ENCODE measurements at places on chromosomes 3 and 15. TPM values are rescaled to one million over a fixed set of nuclear protein-coding genes. Genes with fewer than 3 reads are reported as not detected.

GRCh38 chr3:136731274-136731884, 20.8 kb downstream of the STAG1 start:
- no peak for DNase-seq

- DNase-seq: no peak
Measured at GRCh38 chr15:61226361-61227256, 2.5 kb downstream of the RORA start.

DNA sequence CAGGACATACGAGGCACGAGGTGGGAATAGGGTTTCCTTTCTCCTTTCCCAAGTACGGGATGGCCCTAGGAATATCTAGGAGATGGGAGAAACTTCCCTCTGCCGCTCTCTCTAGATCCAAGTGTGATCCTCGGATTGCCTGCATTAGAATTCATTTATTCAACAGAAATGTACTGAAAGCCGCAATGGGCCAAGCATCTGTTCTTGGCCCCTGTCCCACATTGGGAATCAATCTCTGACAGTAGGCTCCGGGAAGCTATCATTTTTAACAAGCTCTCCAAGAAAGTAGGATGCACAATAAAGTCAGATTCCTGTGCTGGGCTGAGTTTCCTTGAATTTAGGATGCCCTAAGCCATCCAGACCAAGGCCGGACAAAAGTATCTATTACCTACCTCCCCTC, 37.2 kb upstream of the CA12 start:
- no peak for DNase-seq

GRCh38 chr15:90184119-90184785, 16.9 kb upstream of the SEMA4B start:
- DNase-seq: peak; percentile 43

GRCh38 chr3:156353563-156353962, 201.4 kb downstream of the SSR3 start:
- no peak for DNase-seq

- no peak for DNase-seq
Measured at GRCh38 chr15:99556011-99556410, 9.8 kb upstream of the MEF2A start.

DNA sequence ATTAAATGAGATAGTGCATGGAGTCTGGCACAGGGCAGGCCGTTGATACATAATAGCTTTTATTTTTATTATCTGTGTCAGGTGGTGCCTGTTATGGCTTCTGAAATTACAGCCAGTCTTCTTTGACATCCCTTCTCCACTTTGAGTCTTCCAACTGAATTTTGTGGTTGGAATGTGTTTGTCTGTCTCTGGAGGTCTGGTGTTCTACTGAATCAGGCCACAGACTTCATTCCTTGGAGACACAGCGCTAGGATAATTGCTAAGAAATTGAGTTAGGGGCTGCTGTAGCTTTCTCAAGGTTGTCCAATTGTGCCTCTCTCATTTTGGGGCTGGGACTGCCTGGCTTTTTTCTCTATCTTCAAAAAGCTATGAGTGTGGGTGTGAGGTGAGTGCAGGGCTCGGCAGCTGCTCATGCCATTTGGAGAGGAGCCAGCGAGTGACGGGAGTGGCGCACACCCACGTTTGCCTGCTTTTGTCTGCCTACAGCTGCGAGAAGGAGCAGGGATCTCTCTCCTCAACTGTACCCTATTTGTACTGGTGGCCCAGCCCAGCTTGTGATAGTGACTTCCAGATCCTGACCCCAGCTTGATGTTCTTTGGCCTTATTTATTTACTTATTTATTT, 49.8 kb upstream of the SYN2 start:
- DNase-seq: peak; percentile 17

- peak; percentile 85 for DNase-seq
Measured at GRCh38 chr3:55484801-55485791, 2.0 kb downstream of the WNT5A start.

DNA sequence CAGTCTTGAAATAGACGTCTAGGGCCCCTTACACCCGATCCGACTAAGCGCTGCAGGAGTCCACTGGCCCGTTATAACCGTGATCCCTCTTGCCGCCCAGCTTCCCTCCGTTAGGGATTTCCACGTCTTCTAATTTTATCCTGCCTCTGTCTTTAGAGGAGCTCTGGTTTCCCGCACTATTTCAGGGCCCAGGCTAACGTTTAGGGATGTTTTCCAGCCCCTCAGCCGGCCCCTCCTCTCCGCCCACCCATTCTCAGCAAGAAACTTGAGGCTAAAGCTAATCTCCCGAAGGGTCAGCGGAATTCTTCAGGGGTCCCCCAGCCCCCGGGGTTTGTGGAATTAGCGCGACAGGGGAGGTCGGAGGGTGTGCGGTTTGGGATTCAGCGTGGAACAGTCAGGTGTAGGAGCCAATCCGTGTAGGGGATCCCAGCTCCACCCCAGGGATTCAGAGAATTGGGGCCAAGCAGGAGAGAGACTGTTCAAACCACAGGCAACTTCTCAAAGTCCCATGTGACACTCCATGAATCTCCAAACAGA, 1.6 kb downstream of the PTX3 start:
- peak; percentile 50 for DNase-seq

- no peak for DNase-seq
Measured at GRCh38 chr3:127962937-127963336, 47.9 kb downstream of the KBTBD12 start.

DNA sequence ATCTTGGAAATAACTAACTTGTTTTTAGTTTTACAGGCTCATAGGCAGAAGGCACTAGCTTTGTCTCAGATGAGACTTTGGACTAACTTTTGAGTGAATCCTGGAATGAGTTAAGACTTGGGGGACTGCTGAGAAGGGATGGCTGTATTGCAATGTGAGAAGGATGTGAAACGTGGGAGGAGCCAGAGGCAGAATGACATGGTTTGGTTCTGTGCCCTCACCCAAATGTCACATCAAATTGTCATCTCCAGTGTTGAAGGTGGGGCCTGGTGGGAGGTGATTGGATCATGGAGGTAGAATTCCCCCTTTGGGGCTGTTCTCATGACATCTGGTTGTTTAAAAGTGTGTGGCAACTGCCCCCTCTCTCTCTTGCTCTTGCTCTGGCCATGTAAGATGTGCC, 28.8 kb upstream of the CCDC50 start:
- no peak for DNase-seq

- peak; percentile 25 for DNase-seq
Measured at GRCh38 chr15:87597346-87598052, 659.0 kb downstream of the NTRK3 start.

DNA sequence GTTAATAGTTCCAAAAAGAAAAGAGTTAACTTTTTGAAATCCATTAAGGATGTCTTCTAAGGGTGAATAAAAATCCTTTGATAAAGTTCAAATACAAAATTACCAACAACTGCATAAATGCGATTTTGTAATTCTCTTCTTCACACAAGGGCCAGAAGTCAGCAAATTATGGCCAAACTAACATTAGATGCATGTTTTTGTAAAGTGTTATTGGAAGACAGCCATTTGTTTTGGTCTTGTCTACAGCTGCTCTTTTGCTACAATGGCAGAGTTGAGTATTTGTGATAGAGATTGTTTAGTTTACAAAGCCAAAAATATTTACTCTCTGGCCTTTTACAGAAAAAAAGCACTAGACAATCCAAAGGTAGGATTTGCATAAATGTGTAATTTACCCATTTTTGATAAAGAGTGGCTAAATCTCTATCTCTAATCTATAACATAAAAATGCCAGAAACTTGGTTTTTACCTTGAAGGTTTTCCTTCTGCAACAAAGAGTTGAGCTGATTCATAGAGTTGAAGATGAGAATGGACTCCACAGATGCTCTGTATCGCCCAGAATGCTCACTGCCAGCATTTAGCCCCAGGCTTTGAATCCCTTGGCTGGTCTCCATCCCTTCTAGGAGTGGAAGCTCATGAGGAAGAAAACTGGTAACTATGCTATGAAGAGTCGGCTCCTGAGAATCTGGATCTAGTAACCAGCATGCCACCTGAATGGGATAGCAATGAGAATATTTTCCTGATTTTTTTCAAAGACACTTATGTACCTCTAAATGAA, 64.5 kb downstream of the POLQ start:
- DNase-seq: no peak

- DNase-seq: no peak
Measured at GRCh38 chr3:63807961-63808565, 11.0 kb upstream of the C3orf49 start.

- no peak for DNase-seq
Measured at GRCh38 chr15:90262426-90262825, 3.0 kb upstream of the NGRN start.

DNA sequence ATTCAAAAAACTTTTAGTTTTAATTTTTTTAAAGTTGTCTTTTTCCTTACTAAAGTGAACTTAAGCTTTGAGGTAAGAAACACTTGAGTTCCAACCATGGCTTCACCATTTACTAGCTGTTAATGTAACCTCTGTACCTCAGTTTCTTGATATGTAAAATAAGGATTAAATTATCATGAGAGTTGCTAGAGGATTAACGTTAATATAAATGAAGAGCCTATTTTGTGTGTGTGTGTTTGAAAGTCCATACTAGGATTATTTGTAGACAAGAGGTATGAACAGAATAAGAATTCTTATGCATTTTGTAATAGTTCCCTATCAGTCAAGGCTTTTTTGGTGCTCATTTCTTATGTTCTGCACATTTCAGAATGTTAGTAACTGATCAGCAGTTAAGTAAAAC, 93.7 kb downstream of the MME start:
- DNase-seq: no peak

DNA sequence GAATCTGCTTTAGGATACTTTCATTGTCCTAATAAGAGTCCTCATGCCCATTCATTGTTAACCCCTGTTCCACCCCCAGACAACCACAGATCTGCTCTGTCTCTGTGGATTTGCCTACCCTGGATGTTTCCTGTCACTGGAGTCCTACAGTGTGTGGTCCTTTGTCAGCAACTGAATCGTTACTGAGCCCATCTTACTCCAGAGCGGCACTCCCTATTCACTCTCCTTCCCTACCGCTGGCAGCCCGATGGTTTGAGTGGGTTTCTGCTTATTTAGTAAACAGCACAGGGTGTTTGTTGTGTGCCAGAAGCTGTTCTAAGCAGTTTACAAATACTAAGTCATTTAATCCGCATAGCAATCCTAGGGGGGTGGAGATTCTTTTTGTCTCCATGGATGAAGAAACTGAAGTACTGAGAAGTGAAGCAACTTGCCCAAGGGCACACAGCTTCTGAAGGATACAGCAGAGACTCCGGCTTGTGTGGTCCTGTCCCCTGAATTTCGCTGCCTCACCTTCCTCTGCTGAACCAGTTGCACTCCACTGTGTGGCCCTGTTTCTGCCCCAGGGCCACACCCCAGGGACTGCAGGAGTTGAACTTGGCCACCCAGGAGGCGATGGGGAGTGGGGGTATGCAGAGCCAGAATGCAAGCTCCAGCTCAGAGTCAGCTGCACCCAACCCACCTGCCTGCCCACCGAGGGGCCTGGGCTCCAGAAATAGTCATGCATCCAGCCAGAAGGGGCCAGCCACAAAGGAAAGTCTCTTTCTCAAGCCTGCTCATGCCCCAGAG, 56.5 kb upstream of the SLC6A1 start:
- DNase-seq: no peak

DNA sequence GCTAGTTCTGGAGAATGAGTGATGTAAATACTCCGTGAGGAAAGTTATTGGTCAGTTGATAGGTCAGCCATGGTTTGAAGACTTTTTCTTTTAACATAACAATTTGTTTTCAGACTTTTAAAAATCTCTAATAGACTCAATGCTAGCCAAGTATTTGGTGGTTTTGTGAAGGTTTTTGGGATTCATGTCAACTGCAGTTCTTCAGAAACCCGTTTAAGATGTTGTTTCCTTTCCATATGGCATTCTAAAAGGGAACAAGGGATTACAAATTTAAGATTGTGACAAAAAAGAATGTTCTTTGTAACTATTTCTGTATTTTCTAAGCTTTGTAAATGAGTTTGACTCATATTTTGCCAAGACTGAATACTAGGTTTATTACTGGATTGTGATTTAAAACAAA, 281.7 kb upstream of the COL8A1 start:
- DNase-seq: no peak

GRCh38 chr3:30605706-30606300, 598 bp upstream of the TGFBR2 start:
- no peak for DNase-seq

The HYAL2 gene
- total RNA-seq: 145 TPM

The SNRPN gene
- 234 TPM for total RNA-seq

The CFAP20DC gene
- 8.2 TPM for total RNA-seq

The PEX11A gene
- 3.5 TPM for total RNA-seq

The MCTP2 gene
- 0.13 TPM for total RNA-seq

The CPLX3 gene
- not detected for total RNA-seq

The CFAP91 gene
- 0.19 TPM for total RNA-seq

The VGLL3 gene
- total RNA-seq: 41.0 TPM

The HACL1 gene
- 18.9 TPM for total RNA-seq

The DLEC1 gene
- total RNA-seq: 0.13 TPM

The STAC gene
- 0.52 TPM for total RNA-seq
